ENCODE measurements at places on chromosomes 2 and 18. TPM values are rescaled to one million over a fixed set of nuclear protein-coding genes. Genes with fewer than 3 reads are reported as not detected.

DNA sequence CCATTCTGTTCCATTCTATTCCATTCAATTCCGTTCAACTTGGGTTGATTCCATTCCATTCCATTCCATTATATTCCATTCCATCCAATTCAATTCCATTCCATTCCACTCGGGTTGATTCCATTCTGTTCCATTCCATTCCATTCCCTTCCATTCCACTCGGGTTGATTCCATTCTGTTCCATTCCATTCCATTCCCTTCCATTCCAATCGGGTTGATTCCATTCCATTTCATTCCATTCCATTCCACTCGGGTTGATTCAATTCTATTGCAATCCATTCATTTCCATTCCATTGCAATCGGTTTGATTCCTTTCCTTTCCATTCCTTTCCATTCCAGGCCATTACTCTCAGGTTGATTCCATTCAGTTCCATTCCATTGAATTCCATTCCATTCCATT is 1138.4 kb downstream of the RPIA start:
- DNase-seq, result no peak

DNA sequence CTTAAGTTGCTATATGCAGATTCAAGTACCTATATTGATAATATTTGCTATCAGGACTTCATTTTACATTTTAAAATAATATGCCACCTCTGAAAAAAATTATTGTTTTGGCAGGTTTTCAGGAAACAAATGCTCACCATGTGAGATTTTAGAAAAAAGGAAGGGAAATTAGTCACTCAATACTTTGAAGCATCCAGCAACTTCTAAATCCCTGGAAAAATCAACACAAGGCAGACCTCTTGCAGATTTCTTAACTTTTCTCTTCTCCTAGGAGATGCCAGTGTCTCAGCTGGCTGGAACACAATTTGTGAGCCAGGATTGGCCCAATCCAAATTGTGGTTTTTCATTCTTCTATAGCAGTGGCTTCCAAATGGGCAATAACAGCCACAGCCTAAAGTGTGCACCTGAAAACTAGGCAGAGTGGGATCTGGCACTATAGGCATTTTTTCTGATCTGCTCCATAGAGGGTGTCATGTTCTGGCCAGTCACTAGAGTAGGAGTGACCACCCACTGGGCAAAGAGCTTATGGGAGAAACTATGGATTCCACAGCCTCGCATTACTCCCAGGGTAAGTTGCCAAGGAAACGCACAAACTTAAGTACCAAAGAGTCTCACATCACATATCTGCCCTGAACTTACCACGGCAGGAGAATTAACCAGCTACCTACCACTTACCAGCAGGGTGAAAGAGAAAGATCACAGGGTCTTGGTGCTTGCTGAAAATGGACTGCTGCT is 28.1 kb upstream of the THOC1 start:
- no peak for DNase-seq

- DNase-seq, result no peak
Observed at GRCh38 chr2:134782792-134783191, 55.6 kb upstream of the ACMSD start.

The SERPINB5 gene
- not detected for total RNA-seq

GRCh38 chr2:105315314-105315713 is 14.2 kb downstream of the TGFBRAP1 start:
- no peak for DNase-seq
